ENCODE measurements at places on chromosomes 13 and 19.
A peak's percentile ranks its signal among the peaks of the same experiment; 100 is the strongest.

GRCh38 chr13:53341144-53341510 is 312.5 kb downstream of the OLFM4 start:
- DNase-seq = no peak

DNA sequence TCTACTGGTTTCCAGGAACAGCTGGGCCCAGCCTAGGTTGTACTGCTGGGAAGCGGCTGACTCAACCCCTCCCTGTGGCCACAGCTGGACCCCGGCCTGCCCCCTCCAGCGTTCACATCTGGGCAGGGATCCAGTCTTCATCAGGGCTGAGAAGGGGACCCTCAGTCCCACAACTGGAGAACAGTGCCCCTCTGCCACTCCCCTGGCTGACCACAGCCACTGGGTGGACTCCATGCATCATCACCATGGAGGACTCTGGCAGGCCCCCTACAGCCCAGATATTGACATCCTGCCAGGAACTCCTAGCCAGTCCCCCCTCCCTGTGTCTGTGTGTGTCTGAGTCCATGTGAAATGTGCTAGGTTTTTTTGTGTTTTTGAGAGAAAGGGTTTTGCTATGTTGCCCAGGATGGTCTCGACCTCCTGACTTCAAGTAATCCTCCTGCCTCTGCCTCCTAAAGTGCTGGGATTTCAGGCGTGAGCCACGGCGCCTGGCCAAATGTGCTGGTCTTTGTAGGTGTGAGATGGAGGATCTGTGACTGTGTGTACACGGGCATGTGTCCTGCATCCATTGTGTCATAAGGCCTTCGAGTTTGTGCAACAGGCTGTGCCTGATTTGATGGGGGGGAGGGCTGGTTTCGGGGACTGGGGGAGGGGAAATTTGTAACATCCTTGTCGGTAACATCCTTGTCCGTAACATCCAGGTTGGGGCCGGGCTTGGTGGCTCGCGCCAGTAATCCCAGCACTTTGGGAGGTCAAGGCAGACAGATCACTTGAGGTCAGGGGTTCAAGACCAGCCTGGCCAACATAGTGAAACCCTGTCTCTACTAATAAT is 4.0 kb upstream of the HOOK2 start:
- DNase-seq = no peak

GRCh38 chr19:708154-709143 is at the start of gene PALM:
Gene PALM (plus strand): TSS chr19:708935. CDS start chr19:709147, 212 bp downstream.
- DNase-seq = no peak

- DNase-seq = no peak
Observed at GRCh38 chr13:27962128-27962841, 6.8 kb downstream of the CDX2 start.

- no peak for DNase-seq
Observed at GRCh38 chr13:52371736-52372247, 34.2 kb downstream of the THSD1 start.

GRCh38 chr19:30712431-30713337 is 340.5 kb downstream of the ZNF536 start:
- no peak for DNase-seq

DNA sequence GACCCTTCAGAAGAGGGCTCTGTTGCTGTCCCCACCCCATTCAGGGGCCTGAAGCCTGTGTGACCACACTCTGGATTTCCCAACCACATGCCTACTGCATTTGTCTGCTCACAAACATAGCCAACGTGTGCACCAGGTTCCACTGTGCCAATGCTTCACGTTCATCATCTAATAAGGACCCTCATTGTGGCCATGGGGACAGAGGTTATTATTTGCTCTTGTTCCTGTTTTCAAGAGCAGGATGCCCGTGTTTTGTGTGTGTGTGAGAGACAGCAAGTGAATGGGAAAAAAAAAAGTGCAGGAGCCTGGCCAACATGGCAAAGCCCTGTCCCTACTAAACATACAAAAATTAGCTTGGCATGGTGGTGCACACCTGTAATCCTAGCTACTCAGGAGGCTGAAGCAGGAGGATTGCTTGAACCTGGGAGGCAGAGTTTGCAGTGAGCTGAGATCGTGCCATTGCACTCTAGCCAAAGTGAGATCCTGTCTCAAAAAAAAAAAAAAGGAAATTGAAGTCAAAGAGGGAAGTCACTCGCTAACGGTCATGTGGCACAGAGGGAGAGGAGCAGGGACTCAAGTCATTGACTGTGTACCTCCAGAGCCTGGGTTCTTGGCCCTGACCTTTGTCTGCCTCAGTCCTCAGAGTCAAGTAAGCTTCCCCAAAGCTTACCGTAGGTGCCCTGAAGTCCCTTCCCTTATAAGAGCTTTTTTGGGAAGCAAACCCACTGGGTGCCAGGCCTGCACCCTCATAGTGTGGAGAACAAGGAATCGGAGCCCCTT is 6.9 kb downstream of the B3GNT8 start:
- no peak for DNase-seq

GRCh38 chr19:42176990-42177685 is 40.3 kb downstream of the DEDD2 start:
- DNase-seq = peak; percentile 65

DNA sequence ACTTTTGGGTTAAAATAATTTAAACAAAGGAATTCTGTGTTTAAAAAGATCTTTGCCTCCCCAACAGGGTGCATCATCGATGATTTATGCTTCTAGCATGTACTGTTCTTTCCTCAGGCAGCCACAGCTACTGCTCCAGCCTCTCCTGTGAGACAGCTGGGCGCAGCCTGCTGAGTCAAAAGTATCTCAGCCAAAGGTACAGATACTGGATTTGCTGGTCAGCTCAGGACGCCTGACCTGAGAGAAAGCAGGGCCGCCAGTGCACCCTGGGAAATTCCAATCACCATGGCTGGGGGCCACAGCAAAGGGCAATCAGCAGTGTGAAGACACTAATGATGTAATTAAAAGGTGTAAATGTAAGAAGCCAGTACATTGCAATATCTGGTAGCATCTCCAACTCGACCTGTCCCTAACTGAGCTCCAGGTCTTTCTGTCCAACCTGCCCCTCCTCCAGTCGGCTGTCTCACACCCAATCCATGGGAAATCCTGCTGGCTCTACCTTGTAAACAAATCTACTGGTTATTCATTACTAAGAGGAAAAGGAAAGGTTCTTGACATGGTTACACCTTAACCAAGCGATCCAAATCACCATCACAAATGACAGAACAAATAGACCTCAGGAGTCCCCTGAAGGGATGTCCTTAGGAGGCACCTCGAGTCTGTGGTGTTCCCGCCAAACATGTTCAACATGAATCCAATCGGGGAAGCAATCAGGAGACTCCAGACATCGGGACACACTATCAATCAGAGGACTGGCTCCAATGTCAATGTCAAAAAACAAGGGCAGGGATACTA is 7.3 kb downstream of the OPA3 start:
- no peak for DNase-seq

GRCh38 chr13:48806522-48806921 is 152.8 kb downstream of the CYSLTR2 start:
- no peak for DNase-seq

- DNase-seq = no peak
Observed at GRCh38 chr19:39438270-39438934, 2.7 kb upstream of the RPS16 start.

DNA sequence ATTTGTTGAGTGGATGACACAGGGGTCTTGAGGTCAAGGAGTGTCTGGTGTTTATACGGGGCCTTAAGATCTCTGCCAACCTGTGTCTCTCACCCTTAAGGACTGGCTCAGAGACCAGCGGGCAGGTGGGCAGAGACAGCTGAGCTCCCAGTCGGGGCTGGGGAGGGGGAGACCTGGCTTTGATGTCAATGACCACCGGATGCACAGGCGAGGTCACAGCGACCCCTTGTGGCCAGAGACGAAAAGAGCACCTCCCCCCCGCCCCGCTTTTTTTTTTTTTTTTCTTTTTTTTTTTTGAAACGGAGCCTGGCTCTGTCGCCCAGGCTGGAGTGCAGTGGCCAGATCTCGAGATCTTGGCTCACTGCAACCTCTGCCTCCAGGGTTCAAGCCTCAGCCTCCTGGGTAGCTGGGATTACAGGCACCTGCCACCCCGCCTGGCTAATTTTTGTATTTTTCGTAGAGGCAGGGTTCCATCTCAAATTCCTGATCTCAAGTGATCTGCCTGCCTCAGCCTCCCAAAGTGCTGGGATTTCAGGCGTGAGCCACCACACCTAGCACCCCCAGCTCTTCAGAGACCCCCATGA is 12.1 kb upstream of the KLK14 start:
- no peak for DNase-seq

- DNase-seq = no peak
Observed at GRCh38 chr13:95247852-95248251, 53.4 kb downstream of the ABCC4 start.

DNA sequence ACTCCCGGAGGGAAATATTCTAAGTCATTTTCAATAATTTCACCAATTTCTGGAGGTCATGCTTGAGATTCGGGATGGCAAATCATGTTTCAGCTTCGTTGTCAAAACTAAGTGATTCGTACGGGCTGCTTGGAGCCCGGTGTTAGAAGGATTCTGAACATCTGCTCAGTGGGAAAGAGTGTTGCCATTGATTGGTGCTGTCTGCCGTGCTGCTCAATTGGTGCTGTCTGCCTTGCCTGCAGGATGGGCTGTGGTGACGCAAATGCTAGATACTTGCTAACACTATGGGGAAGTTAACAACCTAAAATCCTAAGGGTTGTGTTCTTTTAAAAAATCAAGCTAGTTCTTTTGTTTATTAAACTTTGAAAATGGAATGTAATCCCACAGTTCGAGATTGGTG is 17.3 kb upstream of the CACNG8 start:
- no peak for DNase-seq

DNA sequence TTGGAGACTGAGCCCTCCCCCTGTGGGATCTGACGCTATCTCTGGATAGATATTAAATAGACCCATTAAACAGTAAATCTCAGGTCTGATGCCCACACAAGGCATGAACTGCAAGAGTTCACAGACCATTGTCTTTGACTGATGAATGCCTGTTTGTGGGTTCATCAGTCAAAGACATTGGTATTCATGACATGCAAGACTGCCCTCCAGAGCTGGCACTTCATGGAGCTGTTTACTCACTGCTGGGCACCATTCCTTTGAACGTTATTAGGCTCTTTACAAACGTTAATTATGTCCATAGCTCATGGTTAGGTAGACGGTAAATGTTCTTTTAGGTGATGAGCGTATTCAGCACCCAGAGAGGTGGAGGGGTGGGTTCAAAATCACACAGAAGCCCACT is 111.8 kb upstream of the PABPC3 start:
- no peak for DNase-seq

DNA sequence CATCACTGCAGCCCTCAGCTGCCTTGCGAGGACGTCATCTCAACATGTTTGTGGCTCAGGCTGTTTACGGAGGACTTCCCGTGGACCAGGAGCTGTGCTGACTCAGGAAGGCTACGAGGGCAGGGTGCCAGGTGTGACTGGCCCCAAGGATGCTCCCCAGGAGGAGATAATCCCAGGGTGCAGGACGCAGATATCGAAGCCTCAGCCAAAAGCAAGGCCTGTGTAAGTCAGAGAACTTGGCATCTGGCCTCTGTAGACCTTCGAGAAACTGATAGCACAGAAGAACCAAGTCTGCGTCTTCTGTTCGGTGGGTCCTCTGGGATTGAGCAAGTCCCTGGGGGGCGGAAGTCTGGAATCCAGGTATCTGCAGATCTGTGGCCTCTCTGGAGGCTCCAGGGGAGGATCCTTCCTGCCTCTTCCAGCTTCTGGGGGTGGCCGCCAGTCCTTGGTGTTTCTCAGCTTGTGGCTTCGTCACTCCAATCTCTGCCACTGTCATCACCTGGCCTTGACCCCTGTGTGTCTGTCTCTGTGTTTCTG is 2.6 kb upstream of the DOHH start:
- DNase-seq = no peak

DNA sequence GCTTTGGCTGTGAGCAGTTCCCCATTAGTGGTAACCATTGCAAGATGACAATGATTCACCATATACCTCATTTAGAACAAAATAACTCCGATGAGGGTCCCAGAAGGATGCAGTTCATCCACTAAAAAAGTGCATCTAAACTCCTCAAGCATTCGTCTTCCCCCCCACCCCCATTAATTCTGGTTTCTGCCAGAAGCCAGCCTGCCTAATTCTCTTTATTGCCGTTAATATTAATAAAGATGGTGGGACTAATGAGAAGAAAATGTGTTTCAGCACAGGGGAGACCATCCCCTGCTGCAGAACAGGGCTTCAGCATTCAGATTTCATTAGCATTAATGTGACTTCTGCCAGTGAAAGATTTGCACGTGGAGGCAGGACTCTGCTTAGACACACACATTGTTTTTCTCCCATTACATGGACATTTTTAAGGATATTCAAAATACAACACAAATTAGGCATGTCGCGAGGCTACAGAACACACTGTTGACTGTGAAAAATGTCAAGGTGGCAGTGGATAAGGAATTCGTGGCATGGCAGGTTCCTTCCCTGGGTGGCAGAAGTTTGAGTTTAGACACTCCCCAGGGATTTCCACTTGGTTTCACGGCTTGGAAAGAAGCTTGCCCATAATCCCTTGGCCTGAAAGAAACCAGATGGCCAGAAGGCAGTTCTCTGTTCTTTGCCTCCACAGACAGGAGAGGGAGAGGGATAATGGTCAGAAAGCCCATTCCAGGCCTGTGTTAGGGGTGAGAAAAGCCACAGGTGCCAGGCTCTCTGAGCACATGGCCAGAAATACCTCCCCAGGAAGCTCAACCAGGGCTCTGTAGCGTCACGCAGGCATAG is 236.5 kb downstream of the FOXO1 start:
- DNase-seq = no peak

- DNase-seq = no peak
Observed at GRCh38 chr19:40945645-40946044, 45.4 kb upstream of the CYP2B6 start.

DNA sequence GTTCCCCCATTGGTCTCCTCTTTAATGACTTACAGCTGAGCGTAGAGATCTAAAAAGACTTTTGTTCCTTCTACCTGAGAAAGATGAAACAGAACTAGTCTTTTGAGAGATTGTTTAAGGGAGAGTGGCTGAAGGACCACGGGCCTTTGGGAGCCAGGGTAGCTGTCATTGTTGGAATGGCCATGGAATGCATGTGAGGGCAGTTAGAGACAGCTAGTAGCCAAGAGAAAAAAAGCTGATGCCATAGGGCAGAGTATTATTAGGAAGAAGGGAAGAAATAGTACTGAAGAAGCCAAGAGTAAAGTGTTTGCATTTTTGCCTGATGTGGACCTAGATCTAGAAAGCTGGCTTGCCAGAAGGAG is 5.6 kb downstream of the ZNF507 start:
- DNase-seq = no peak

GRCh38 chr19:6473647-6474046 is 7.9 kb downstream of the DENND1C start:
- no peak for DNase-seq

DNA sequence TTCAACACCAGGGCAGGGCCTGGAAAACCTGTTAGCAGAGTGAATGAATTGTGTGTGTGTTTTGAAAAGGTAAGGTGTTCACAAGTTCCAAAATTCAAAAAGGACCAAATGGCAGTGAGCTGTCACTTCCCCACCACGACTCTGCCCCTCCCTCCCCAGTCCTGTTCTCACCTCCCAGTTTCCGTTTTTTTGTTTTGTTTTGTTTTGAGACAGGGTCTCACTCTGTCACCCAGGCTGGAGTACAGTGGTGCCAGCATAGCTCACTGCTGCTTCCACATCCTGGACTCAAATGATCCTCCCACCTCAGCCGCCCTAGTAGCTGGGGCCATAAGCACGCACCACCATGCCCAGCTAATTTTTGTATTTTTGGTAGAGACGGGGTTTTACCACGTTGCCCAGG is 20.3 kb upstream of the BCL3 start:
- no peak for DNase-seq

GRCh38 chr19:7268705-7269098 is 25.5 kb downstream of the INSR start:
- DNase-seq = no peak

GRCh38 chr13:60318186-60318585 is 78.8 kb upstream of the TDRD3 start:
- DNase-seq = no peak

GRCh38 chr19:33294058-33294798 is 8.1 kb downstream of the CEBPA start:
- no peak for DNase-seq

Data from NCI-H1436 treated with DMSO at 0.1 percent for 48 hours (cell line).